SK-N-SH treated with all-trans-retinoic acid at 6 μM for 48 hours (cell line): ENCODE measurements at places on chromosomes 1 and 21.

DNA sequence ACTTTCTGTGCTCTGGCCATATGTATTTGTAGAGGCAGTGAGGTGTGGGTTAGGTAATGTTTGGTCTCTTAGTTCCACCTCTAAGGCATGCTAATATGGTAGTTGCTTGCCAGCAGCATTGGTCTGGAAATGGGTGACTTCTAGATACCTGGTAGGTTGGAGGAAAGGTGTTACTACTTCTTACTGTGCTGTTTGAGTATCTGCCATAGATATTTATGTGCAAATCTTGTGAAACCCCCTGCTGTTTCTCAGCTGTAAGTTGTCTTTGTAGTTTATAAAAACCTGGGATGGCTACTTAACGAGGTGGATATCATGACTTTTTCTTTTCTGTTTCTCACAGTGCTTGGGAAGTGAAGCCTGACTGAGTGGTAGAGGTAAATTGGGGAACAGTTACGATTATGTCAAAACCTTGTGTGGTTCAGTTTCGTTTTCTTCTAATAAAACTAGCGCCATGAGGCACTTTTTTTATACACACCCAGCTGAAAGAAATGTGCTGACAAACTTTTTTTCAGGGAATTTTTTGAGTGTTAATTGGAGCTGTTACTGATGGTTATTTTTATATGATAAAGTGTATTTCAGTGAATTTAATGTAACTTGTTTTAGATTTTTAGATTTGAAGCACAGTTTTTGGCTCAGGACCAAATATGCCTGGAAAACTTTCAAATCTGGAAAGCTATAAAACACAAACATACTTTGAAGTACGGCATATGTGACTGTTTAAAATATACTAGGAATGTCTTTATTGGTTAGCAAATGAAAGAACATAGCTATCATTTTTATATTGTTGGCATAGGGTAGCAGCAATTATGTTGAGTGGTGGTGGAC is 42.1 kb downstream of the CAMSAP2 start:
- peak; percentile 82 for ATAC-seq

- ATAC-seq = peak; percentile 7; the same call in 1 of the 3 replicates
Observed at GRCh38 chr1:44406737-44407429, 1.8 kb downstream of the RNF220 start.

DNA sequence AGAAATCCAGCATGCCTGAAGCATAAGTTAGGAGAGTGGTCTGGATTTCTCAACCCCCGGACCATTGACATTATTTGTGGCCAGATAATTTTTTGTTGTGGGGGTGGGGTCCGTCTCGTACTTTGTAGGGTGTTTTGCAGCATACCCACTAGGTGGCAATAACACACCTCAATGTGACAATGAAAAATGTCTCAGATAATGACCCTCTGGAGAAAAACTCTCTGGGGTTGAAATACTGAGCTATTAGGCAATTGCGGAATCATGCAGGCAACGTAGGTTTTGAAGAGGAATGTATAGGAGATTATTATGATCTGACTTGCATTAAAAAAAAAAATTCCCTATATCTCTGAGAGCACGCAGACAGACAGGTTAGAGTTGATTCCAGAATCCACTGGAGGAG is 25.3 kb upstream of the RRP15 start:
- no peak for ATAC-seq

DNA sequence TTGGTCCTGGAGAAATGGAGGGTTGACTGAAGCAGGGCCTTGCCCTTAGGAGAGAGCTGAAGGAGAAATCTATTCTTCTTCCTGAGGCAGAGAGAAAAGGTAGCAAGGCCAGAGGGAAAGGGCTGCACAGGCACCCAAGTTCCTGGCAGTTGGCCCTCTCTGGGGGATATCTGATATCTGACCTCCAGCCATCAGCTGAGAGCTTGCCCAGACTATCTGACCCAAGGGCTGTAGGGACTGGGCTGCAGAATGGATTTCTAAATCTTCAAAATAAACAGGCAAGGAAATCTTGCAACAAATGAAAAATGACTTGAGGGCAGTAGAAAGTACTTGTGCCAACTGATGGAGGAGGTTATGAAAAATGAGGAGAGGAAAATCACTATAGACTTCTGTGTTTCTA is 498 bp upstream of the CLCA2 start:
- ATAC-seq = no peak

- no peak for ATAC-seq
Observed at GRCh38 chr21:38825921-38826320, 20.2 kb downstream of the ETS2 start.

DNA sequence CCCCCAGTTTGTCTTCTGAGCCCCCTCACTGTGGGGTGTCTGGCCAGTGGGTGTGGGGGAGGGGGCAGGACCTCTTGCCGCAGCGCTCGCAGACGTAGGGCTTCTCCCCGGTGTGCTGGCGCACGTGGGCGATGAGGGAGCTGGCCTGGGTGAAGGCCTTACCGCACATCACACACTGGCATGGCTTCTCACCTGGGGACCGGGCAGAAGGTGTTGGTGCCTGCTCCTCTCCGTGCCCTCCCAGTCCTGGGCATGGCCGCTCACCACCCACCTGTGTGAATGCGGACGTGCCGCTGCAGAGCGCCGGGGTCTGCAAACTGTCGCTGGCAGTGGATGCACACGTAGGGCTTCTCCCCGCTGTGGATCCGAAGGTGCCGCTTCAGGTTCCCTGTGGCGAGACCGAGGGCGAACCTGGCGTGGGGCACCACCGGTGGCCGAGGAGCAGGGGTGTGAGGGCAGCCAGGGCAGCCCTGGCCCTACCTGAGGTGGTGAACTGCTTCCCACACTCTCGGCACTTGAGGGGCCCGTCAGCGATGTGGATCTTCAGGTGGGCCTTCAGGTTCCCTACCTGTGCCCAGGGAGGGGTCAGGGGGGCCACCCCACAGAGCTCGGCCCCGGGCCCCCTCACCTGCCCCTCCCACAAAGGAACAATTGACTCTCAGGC is 32.4 kb downstream of the ZBTB17 start:
- no peak for ATAC-seq

DNA sequence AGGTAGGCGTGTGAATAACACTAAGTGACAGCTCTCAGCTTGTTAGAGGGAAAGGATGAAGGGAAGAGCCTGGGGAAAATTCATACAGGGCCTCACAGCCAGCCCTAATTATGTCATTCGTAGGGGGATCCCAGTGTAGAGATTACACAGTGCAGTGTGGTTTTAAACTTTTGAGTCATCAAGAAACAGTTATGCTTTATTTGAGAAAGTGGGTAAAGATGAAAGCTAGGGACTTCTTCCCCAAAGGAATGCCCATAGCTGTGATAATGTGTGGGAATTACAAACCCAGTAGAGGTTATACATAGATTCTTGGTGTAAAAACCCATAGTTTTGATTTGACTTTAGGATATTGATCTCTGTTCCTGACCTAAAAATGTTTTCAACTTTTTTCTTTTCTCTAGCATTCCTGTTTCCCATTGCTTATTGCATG is 1.9 kb downstream of the TTF2 start:
- ATAC-seq = no peak

DNA sequence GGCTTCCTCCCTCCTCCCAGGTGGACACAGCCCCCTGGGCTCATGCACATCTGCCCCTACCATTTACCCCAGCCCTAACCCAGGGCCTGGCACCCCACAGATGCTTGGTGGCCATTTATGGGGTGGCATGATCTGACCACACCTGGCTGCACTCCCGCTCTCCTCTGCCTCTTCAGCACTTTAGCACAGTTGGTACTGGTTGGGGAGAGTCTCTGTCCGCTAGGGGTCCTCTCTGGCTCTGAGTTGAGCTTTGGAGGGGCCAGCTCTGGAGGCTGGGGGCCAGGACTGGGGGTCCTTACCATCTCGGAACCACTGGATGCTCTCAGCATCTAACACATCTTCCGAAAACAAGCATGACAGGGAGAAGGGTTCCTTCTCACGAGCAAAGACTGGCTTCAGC is 17.4 kb downstream of the MYOM3 start:
- no peak for ATAC-seq

- no peak for ATAC-seq
Observed at GRCh38 chr1:210234329-210234757, 1.7 kb downstream of the SERTAD4 start.

GRCh38 chr1:184649451-184649888 is 105.2 kb downstream of the EDEM3 start:
- peak; percentile 61 for ATAC-seq

GRCh38 chr1:96710708-96711477 is 10.7 kb upstream of the PTBP2 start:
- no peak for ATAC-seq

- ATAC-seq = no peak
Observed at GRCh38 chr1:101595881-101596374, 359.1 kb downstream of the S1PR1 start.
